ENCODE measurements at places on chromosomes 5 and 9.

DNA sequence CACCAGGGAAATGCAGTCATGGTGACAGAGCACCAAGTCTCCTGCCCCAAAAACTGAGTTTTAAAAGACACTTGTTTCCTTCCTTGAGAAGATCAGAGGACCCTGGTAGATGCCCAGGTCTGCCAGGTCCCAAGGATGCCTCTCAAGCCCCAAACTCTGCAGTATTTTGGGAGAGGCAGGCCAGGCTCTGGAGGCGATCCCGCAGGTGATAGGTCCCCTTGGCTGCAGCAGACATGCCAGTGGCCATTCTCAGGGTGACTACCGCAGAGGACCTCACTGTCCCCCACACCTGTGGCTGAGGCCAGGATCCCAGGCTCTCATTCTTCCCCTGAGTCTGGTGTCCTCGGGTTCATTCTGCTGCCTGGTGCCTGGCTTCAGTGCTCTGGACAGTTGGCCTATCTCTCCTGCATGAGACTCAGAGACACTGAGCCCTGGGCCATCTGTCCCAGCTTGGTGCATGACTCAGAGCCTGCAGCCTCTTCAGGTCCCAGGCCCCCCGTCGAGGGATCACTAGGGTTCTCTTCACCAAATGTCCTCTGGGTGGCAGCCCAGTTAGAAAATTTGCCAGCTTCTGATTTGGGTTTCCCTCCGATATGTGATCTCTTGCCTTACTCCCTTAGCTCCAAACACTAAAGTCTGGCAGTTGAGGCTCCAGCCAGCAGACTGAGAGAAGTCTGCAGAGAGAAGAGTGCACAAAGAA lies 59.7 kb upstream of the GARNL3 start:
- DNase-seq = no peak

DNA sequence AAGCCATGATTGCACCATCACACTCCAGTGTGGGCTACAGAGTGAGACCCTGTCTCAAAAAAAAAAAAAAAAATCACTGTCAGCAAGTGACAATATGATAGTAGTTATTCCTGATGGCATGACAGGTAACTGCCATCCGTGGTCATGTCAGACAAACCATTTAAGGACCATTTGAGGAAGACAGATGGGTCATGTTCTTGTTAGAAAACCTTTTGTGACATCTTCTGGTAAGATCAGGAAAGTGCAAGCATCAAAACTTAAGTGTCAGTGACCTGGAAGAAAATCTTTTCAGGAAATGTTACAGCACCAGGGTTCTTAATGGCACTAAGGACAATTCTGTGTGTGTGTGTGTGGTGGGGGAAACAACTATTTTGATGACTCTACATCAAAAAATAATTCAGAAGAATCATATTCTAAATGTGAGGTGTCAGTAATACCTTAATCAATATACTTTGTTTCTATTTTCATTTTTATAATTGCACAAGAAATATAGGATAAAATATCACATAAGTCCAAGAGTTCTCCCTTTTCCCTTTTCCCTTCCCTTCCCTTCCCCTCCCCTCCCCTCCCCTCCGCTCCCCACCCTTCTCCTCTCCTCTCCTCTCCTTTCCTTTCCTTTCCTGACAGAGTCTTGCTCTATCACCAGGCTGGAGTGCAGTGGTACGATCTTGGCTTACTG lies 17.8 kb downstream of the SLC38A9 start:
- no peak for DNase-seq

- DNase-seq = no peak
These were observed 155.2 kb downstream of the ADAMTSL1 start for GRCh38 chr9:18629136-18629535.

GRCh38 chr5:10262995-10263394 lies 12.9 kb downstream of the CCT5 start:
- DNase-seq = no peak

GRCh38 chr5:24703934-24704333 lies 59.2 kb upstream of the CDH10 start:
- no peak for DNase-seq

DNA sequence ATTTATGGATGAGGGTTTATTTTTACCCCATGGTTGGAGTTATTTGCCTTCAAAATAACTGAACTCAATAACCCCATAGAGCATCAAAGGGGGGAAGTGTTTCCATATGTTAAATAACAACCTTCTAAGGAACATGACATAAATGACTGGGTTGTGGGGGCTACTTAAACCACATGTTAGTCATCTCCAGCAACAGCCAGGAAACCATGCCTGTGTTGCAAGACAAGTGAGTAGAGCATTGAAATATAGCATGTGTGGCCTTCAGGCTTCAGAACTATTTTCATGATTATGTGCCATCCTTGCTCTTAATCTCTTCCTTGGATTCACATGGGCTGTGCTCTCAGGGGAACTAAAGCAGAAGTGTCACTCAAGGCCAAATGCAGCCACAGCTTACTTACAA lies 431.2 kb downstream of the AGTPBP1 start:
- DNase-seq = no peak

GRCh38 chr9:31519826-31520225 lies 864.6 kb upstream of the ACO1 start:
- DNase-seq = no peak

- no peak for DNase-seq
These were observed 3.4 kb downstream of the CPEB4 start for GRCh38 chr5:173891308-173892116.

DNA sequence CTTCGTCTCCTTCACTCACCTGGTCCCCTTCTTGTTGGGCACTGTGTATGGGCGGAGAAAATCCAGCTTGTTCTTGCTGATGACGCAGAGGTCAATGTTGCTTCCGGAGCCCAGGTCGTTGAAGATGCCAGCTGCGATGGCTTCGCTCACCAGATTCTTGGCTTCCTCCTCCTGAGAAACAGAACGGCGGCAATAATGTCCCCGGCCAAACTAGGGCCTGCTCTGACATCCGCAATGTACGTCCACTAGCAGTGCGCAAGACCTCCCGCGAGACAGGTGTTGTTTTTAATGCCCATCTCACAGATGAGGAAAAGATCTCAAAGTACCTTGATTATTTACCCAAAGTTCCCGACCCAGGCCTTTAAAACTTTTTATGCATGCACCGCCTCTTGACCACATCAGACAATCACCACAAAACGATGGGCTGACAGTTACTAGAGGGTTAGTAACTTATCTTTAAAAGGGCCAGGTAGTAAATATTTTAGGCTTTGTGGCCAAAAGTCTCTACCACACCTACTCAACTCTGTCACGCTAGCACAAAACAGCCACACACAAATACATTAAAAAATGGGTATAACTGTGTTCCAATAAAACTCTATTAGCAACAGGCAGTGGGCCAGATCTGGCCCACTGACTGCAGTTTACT lies 58.4 kb downstream of the PSMB7 start:
- DNase-seq = no peak

All from sciatic nerve (tissue), 2 donors.